GM12878 (cell line): ENCODE measurements at places on chromosomes 16 and 17. TPM values are rescaled to one million over a fixed set of nuclear protein-coding genes. Genes with fewer than 3 reads are reported as not detected.

DNA sequence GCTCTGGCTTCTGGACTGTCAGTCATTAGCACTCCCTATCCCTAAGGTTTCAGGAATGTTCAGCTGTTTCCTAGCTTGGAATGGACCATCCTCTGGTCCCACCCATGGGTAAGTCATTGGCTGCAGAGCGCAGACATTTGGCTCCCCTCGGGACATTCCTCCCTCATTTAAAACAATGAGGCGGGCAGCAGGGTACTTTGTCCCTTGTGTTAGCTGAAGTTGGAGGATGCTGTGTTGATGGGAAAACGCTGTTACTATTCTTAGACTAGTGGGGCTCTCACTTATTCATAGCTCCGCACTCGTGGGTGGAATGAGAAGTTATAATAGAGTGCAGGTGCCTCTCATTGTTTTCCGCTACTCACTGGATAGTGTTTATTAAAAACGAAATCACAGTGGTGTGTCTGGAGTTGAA lies 673.8 kb downstream of the WWOX start:
- DNase-seq = no peak

DNA sequence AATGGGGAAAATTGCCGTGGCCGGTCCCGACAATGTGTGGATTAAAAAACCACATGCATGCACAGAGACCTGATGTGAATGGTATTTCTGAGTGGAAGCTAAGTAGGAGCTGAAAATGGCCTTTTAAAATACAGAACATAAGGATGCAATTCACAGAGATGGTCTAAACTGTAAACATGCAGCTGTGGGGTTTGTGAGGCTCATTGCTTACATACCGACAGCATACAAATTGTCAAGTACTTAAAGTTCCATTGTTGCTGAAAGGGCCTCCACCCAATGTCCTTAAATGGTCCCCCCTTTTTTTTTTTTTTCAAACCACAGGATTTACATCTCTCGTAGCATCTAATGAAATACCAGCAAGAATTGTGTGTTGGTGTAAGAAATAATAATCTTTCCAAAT lies 523.2 kb downstream of the MAF start:
- no peak for DNase-seq

The CA4 gene
- total RNA-seq = not detected in 2 replicates

The ZG16B gene
- 5.4 and 7.5 TPM in 2 replicates for total RNA-seq

The KANSL1 gene
- 53.1 and 60.6 TPM in 2 replicates for total RNA-seq
